Muscle of back (tissue), 13 donors: ENCODE measurements at places on chromosomes 4 and X. TPM values are rescaled to one million over a fixed set of nuclear protein-coding genes. Genes with fewer than 3 reads are reported as not detected.

- no peak for DNase-seq
Observed at GRCh38 chrX:41963348-41963747, 40.0 kb upstream of the CASK start.

AFM gene
- polyA plus RNA-seq = not detected

GYPB gene
- polyA plus RNA-seq = 10.1 TPM

DNA sequence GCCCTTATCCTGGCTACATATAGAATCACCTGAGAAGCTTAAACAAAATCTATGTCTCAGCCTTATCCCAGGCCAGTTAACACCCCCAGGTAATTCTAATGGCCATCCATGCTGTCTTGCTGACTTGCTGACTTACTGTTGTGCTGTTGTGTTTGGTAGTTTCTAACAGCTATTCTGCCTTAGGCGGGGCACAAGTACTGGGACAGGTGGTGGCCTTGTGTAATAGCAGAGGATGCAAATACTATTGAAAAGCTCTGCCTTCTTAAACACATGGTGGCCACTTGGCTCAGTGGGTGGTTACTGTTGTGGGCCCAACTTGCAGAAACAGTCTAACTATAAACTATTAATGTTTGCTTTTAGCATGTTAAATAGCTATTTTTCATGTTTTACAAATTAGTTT is 56.2 kb downstream of the CDS1 start:
- DNase-seq = no peak

- no peak for DNase-seq
Observed at GRCh38 chrX:41677183-41678060, 11.4 kb upstream of the GPR34 start.

DNA sequence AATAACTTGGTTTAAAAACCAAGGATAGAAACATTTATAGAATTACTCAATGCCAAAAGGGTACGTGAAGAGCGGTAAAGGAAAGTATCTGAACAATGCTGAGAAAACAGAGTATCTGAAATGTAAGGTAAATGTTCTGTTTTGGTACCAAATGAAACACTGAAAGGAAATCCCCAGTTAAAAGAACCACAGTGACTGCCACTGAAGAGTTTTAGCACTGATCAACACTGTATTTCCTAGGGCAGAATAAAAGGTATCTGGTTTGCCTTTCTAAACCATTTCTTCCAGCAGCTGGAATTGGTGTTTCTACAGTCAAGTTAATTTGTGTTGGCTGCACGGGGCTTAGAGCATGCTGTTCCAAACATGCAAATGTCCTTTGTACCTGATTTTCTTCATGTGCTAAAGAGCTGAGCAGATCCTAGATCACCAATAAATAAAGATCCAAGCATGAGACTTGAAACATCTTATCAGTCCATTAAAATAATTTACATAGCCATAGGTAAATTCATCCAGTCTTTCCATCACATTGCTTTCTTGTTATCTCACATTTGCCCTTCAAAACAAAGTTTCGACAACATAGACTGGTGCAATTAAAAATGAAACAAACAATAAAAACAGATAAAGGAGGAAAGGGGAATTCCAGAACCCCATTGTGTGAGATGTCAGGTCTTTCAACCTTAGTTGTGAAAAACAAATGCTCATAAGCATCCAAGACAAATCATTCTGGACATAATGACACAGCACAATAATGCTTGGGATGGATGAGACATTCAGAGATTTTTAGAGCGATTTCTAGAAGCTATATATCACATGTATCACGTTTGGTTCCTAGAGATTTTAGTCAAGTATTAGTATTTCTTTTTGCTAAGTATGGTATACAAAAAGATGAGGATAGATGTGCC is 38.6 kb downstream of the MFAP3L start:
- DNase-seq = no peak

DNA sequence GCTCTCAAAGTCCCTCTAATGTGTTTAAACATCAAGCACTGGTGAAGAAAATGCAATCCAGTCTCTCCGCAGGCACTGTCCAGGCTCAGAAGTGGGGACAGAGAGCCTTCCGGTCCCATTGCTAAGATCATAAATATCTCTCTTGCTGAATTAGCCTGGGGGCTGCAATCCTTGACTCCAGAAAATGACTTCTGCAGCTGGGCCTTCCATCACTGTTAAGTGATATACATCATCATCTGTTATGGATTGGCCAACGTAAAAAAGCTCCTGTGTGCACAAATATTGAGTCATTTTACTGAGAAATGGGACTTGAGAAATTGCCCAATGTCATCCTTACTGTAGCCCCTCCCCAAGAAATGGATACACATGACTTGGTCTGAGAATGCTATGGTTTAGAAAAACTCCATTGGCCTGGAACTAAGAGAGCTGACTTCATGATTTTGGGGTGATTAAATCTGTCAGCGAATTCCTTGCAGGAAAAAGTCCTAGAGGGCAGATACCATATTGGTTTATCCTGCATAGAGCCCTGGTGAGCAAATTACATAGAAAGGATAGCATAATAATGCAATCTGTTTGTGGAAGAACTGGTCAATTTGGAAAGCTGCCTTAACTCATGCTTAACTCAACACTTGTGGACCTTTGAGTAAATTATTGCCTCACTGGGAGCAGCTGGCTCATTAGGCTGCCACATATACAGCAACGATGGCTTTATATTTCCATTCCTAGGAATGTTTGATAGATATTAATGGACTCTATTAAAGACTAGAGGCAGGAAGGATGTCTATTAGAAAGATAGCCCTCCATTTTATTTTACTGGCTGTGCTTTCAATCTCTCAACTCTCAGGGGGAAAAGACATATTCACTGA is 346.1 kb downstream of the GBA3 start:
- no peak for DNase-seq

BTC gene
- 2.3 TPM for polyA plus RNA-seq

ARHGAP6 gene
- polyA plus RNA-seq = 12.5 TPM

NR3C2 gene
- 13.2 TPM for polyA plus RNA-seq

GRCh38 chr4:28799696-28800095 is 1920.5 kb upstream of the PCDH7 start:
- no peak for DNase-seq

HPGDS gene
- polyA plus RNA-seq = 10.8 TPM

GRCh38 chr4:66429276-66429675 is 759.0 kb upstream of the EPHA5 start:
- DNase-seq = peak; percentile 72

DNA sequence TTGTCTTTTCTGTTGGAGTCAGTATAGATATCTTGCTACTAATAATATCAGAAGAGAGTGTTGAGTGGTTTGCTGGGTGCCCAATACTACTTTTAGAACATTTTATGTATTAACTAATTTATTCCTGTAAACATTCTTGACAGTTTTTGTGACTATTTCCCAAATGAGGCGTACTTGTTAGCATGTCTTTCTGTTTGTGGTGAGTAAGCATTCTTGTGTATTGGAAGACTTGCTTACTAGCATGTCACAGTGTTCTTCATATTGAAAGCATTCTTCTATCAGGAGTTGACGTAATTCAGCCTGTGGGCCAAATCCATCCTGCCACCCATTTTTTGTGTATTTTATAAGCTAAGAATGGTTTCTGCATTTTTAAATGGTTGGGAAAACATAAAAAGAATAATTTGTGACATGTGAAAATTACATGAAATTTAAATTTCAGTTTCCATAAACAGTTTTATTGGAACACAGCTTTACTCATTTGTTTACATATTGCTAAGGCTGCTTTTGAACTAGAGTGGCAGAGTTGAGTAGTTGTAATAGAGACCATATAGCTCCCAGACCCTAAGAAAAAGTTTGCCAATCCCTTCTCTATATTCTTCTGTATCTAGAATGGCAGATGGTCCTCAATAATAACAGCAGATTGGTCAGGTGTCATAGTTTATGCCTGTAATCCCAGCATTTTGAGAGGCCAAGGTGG is 20.4 kb downstream of the REPS2 start:
- DNase-seq = no peak

ANXA3 gene
- 12.0 TPM for polyA plus RNA-seq

GRCh38 chrX:68699960-68700746 is 52.7 kb downstream of the STARD8 start:
- no peak for DNase-seq

DNA sequence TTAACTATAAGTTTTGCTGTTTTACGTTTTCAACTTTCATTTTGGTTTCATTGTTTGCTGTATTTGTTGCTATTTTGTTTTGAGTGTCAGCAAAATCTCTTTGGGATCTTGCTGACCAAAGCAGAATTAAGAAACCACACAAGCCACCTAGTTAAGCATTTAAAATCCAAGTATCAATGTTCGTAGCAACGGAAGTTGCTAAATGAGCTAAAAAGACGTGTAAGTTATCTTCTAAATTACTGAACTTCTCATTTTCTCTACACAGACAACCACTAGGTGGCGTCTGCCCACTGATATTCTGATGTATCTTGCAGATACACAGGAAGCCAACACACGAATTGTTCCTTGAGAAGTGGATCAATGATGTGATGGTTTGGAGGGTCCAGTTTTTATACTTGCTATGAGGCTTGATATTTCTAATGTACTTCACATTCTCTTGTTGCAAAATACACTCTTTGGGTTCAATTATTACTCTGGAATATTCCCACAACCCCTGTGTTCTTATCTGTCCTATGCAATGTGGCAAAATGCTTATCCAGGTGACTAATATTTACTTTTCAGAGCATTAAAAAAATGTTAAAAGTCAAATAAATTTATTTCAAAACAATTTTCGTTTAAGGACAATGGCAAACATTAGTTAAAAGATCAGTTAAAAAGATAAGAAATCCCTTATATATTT is 250.5 kb downstream of the TECRL start:
- peak; percentile 69 for DNase-seq

GRCh38 chr4:11624370-11624769 is 195.7 kb upstream of the HS3ST1 start:
- no peak for DNase-seq

DNA sequence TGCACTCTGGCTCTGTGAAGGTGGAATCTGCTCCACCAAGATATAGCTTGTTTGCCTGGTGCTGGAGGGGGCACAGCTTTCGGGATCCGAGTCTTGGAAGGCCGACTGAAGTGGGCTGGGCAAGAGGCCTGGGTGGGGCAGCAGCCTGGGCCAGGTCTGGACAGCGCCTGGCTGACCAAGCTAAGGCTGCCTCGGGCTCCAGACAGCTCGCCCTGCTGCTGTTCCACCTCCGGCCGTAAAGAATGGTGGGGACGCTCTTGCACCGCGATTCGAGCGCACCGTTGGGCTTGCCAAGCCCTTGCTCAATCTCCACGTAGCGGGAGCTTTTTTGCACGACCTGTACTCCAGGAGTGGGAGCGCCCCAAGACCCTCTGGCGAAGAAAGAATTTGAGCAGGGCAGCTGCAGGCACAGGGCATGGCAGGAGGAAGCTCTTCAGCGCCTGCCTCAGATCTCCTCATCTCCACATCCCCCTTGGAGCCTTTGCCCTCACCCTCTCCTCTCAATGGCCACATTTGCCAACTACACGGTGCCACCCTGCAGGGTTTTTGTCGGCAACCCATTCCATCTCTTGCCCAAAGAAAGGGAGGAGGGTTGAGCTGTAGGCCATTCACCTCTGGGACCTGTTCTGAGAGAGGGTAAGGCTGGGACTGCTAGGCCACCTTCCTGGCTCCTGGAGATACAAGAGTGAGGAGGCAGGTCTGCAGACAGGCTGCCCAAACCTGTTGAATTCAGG is 18.9 kb downstream of the CNGA2 start:
- no peak for DNase-seq

CFP gene
- 3.1 TPM for polyA plus RNA-seq

- peak; percentile 71 for DNase-seq
Observed at GRCh38 chr4:76764251-76764650, 133.7 kb downstream of the SOWAHB start.

DNA sequence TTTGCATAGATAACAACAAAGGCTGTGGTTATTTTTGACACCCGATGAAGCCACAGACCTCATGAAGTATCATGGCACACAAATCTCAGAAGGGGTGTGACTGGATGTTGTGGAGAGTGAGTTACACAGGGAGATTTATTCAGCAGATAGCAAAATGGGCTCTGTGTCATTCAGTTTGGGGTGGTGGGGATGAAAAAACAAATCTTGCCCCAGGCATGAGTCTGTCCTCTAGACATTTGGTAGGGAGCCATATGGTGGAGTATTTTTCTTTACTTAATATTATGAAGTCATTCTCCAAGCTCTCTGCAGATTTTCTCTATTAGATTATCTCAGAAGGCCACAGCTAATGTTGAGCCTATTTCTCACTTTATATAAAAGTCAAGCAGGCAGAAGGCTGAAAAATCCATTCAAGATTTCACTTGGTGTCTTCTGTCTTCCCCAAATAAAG is 277.1 kb upstream of the TENM3 start:
- no peak for DNase-seq

DNA sequence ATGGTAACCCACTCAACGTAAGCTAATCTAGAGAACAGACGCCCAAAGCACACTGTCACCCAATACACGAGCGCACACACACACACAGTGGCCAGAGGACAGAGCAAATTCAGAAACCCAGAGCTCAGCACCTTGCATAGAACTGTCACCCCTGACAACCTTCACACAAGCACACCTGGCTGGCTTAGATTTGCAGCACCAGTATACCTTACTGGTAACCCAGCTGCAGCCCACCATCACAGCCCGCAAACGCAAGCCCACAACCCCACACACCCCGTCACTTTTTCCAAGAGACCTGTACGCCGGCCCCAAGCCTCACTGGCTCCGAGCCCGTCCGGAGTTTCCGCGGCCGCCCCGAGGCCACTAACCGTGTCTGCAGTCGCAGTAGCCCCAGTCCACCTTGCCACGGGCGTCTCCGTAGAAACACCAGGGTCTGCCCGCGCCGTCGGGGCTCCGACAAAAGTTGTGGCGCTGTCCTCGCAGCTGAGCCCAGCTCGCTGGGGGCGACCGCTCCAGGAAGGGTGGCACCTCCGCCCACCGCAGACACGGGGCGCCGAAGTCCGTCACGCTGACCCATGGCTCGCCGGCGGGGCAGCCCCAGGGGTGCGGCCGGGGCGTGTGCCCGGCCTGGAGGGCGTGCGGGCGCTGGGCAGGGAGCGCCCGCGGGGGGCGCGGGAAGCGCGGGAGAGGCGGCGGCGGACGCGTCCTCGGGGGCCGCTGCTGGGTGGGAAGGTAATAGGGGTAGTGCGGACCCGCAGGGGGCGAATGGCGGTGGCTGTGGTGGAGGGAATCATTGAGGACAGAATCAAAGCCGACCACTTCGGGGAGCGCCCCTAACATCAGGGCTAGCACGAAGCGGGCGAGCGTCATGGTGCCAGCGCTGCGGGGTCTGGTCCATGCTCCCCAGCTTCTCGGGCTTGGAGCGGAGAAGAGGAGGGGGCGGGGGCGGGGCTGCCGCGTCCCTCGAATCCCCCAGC is 664 bp downstream of the PRSS12 start:
- DNase-seq = peak; percentile 56

DNA sequence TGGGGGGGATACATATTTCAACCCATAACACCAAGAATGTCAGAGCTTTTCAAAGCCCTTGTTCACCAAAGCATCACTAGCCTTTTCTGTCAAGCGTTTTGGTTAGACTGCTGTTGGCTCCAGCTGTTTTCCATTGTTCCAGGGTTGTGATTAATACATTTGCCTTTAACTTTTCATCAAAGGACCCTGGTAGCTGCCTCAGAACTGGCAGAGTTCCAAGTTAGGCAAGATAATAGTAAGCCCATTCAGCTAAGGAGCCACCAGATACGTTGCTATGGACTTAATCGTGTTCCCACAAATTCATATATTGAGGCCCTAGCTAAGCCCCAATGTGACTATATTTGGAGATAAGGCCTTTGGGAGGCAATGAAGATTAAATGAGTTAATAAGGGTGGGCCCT is 37.1 kb downstream of the ENOPH1 start:
- no peak for DNase-seq
